ENCODE measurements at places on chromosomes 6 and 20.
A peak's percentile ranks its signal among the peaks of the same experiment; 100 is the strongest.

GRCh38 chr6:53376661-53377226 lies 28.0 kb upstream of the ELOVL5 start:
- no peak for DNase-seq

- DNase-seq: no peak
Measured at GRCh38 chr20:4897600-4897999, 103.7 kb downstream of the SLC23A2 start.

DNA sequence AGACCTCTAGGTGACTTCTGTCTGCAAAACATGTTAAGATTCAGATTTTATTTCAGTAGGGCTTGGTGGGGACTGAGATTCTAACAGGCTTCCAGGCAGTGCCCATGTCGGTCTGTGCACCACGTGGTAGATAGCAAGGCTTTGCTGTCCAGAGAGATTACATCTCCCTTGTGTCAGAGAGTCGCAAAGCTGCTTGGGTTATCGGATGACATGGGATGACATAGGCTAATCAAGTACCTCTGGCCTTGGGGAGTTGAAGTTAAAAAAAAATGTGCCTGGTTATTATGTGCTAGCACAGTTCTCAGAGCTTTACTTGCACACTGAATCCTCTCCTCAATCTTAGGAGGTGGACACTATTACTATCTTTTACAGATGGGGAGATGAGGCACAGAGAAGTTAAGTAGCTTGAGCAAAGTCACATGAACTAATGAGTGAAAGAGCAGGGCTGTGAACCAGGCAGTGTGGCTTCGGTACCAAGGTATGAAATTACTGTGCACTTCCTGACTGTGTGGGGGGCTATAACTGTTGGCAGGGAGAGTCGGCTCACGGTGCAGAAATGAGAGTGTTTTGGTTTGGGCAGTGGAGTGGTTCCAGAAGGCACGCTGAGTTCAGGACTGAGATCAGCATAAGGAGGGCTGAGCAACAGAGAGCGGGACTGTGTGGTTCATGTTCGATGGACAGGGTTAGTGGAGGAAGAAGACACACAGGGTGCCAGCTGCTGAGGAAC lies 41.1 kb downstream of the FARS2 start:
- no peak for DNase-seq

GRCh38 chr6:170135821-170136471 lies 154.9 kb downstream of the DLL1 start:
- no peak for DNase-seq

DNA sequence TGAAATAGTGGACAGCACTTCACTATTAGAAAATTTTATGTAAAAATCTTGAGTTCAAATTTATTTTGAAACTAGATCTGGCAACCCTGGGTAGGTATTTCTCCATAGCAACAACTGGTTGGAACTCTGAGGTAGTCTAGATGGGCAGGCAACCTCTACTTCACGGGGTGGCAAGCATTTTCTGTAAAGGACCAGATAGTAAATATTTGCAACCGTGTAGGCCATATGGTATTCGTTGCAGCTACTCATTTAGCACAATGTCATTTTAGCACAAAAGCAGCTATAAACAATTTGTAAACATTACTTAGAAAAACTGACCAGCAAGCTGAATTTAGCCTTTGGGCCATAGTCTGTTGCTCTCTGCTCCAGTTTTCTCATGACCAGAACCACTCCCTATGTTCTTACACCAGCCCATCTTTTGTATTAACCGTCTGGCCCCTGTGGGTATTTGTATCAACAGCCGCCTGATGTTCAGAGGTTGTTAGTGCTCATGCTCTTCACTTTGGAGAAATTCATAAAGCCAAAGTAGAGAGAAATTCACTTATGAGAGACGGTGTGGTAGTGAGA lies 29.2 kb downstream of the LGSN start:
- no peak for DNase-seq

DNA sequence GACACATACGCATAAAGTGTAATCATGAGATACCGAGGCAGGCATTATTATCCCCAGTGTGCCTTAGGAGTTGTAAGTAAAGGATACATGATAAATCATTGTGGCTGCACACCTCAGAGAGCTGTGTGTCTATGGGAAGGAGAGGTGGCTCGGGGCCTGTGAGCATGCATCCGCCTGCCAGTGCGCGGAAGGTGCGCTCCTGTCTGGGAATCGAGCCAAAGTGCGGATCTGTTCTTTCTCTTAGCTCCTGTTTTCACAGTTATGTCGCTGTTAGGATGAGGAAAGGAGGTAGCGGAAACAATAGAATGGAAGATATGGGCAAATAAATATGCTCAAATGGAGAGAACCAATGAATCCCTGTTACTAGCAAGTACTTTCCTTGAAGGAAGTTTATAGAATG lies 98.0 kb downstream of the ANKRD6 start:
- DNase-seq: no peak

DNA sequence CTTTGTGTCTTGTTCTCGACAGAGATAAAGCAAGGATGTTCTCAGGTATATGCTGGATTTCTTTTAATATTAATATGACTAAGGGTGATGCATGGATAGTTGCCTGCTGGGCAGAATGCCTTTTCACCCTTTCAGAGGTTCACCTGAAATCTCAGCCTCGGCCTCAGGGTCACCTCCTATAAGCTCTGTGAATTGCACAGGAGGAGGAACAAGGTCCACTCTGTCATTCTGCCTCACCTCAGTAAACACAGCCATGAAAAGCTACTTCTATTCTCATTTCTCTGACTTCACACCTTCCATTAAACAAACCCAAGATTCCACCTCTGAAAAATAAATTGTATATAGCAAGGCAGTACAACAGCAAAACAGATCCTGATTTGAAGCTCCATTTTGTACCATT lies 38.1 kb upstream of the AIG1 start:
- DNase-seq: no peak

DNA sequence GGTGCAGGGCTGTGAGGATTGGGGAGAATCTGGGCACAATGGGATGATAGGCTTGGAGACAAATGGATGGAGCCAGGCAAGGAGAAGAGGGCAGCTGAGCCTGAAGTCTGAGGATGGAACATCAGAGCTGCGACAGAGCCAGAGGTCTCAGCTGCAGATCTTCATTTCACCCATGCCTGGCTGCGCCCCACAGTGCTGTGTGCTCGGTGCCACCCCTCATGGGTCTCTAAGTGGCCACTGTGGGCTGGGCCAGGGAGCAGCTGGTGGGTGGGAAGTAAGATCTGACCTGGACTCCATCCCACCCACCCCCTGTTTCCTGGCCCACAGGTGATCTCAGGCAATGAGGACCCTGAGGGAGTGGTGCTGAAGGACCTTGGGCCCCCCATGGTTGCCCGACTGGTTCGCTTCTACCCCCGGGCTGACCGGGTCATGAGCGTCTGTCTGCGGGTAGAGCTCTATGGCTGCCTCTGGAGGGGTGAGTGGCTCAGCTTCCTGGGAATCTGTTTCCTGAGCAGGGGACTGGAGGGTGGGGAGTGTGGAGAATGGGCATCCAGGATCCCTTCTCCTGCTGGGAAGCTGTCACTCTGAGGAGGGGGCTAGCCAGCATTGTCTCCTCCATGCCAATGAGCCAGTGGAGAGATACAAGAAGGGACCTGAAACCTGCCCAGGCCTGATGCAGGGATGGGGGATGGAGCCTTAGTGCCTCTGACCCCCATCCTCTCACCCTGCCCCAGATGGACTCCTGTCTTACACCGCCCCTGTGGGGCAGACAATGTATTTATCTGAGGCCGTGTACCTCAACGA lies 6.5 kb downstream of the DDR1 start:
- no peak for DNase-seq

- peak; percentile 34 for DNase-seq
Measured at GRCh38 chr20:51700809-51701285, 67.3 kb downstream of the ATP9A start.

DNA sequence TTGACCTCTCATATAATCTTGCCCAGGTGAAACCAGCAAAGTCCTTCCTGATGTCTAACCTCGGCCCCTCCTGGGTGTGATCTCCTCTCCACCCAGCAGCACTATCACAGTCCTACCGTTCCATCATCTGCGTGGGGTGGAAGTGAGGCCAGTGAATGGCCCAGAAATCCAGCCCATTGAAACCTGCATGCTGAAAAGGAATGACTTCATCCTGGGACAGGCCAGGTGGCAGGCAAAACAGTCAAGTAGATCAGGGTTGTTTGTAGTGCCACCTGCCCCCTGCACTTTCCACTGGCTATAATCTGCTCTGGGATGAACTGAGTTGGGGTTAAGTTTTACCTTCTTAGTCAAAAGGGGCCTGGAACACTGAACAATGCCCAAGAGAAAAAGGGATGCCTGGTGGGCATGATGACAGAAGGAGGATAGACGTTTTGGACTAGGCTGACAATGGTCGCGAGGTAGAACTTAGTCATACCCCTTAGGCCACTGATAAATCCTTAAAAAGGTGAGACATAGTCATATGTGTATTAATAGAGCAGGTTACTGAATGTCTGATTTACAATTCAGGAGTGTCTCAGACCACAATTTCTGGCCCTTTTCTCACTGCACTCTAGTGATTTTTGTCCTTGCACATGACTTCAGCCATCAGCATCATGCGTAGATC lies 8.1 kb upstream of the HSP90AB1 start:
- DNase-seq: no peak

GRCh38 chr20:33606118-33606771 lies 55.9 kb upstream of the C20orf144 start:
- no peak for DNase-seq

- DNase-seq: peak; percentile 91
Measured at GRCh38 chr20:48827855-48828733, at the start of gene PREX1. TSS of gene PREX1 (minus strand) at chr20:48827999. CDS start at chr20:48827860, 139 bp downstream.
